ENCODE measurements at places on chromosomes 3 and 15. TPM values are rescaled to one million over a fixed set of nuclear protein-coding genes. Genes with fewer than 3 reads are reported as not detected.

GRCh38 chr3:62607287-62608029, 234.1 kb upstream of the FEZF2 start:
- H3K27ac ChIP-seq = no peak overlapping the region
- H3K4me3 ChIP-seq = no peak overlapping the region
- H3K36me3 ChIP-seq = no peaks in the 10 kb centered on the region
- DNase-seq = no peak

DNA sequence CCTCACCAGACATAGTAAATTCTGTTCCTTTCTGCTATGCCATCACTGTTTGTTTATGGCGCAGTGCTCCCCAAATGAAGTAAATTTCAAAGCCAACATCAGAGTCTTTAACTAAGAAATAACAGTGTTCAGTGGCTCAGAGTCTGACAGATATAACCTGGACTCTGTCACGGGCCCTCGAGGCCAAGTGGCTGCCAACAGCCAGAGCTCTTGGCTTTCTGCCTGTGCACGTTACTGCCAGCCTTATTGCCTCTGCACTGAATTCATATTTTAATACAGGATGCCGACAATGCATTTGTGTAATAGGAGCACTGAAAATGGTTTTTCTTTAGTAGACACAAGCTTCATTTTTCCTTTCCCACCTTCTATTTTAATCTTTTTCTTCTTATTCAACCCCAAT, 219.9 kb downstream of the NLGN1 start:
- H3K4me3 ChIP-seq = no peak overlapping the region
- H3K4me1 ChIP-seq = no peaks in the 10 kb centered on the region

DNA sequence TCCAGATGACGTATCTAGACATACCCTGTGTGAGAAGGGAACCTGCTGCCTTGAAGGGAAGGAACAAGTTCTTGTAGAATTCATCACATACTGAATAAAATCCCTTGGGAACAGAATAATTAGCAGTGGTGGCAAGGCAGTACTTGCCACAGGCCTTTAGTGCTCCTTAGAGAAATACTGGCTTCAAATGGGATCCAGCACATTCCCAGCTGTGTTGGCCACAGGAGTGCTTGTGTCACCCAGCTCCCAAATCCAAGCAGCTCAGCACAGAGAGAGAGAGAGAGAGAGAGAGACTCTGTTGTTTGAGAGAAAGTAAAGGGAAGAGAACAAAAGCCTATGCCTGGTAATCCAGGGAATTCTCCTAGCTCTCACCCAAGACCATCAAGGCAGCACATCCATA, 969.0 kb upstream of the ALCAM start:
- H3K4me1 ChIP-seq = no peaks in the 10 kb centered on the region
- H3K27me3 ChIP-seq = no peaks in the 10 kb centered on the region
- H3K36me3 ChIP-seq = no peaks in the 10 kb centered on the region
- no peak overlapping the region for H3K27ac ChIP-seq
- DNase-seq = no peak

- no peak overlapping the region for H3K4me3 ChIP-seq
- no peaks in the 10 kb centered on the region for H3K27me3 ChIP-seq
- DNase-seq = no peak
- H3K4me1 ChIP-seq = no peaks in the 10 kb centered on the region
- no peaks in the 10 kb centered on the region for H3K36me3 ChIP-seq
Observed at GRCh38 chr3:157021679-157022078, 138.3 kb downstream of the CCNL1 start.

- no peaks in the 10 kb centered on the region for H3K27me3 ChIP-seq
- DNase-seq = no peak
- H3K4me3 ChIP-seq = no peak overlapping the region
- no peaks in the 10 kb centered on the region for H3K36me3 ChIP-seq
Observed at GRCh38 chr15:66163553-66163952, 90.0 kb downstream of the MEGF11 start.

- H3K27ac ChIP-seq = no peak overlapping the region
- H3K4me3 ChIP-seq = no peak overlapping the region
- no peaks in the 10 kb centered on the region for H3K27me3 ChIP-seq
- no peaks in the 10 kb centered on the region for H3K4me1 ChIP-seq
- no peak for DNase-seq
Observed at GRCh38 chr15:33115191-33115861, 79.2 kb downstream of the FMN1 start.

- H3K27me3 ChIP-seq = no peaks in the 10 kb centered on the region
- H3K27ac ChIP-seq = peak overlapping the region; percentile 91
- peak overlapping the region; percentile 89 for H3K4me3 ChIP-seq
- peaks cover 61% of the 10 kb centered on the region for H3K4me1 ChIP-seq
Observed at GRCh38 chr3:128725547-128726022, 398 bp upstream of the RAB7A start.

- peaks cover 3% of the 10 kb centered on the region for H3K36me3 ChIP-seq
- H3K27ac ChIP-seq = peak overlapping the region; percentile 26
- DNase-seq = peak; percentile 74
- peak overlapping the region; percentile 66 for H3K4me3 ChIP-seq
- peaks cover 15% of the 10 kb centered on the region for H3K27me3 ChIP-seq
Observed at GRCh38 chr3:186259612-186260383, 102.2 kb downstream of the DGKG start.

GRCh38 chr3:18428036-18428435, 2.9 kb upstream of the SATB1 start:
- DNase-seq = no peak
- peak overlapping the region; percentile 98 for H3K4me3 ChIP-seq
- peaks cover 76% of the 10 kb centered on the region for H3K4me1 ChIP-seq
- no peaks in the 10 kb centered on the region for H3K27me3 ChIP-seq

DNA sequence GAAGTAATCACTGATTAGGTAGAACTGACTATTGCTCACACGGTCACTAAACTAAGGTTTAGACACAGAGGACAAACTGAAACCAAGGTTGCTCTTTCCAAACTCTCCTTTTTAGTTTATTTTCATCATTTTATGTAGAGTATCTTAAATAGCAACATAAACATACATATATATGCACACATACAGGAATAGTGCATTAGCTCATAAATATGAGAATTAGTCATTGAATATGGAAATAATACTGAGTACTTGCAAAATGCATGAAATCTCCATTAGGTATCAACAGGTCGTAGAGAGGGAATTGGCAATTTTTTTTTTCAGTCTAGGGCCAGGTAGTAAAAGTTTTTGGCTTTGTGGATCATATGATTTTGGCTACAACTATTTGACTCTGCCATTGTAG, 557.1 kb downstream of the NLGN1 start:
- H3K4me3 ChIP-seq = no peak overlapping the region
- H3K36me3 ChIP-seq = no peaks in the 10 kb centered on the region
- H3K27me3 ChIP-seq = no peaks in the 10 kb centered on the region
- H3K4me1 ChIP-seq = no peaks in the 10 kb centered on the region
- no peak for DNase-seq

- H3K4me3 ChIP-seq = no peak overlapping the region
- no peak overlapping the region for H3K27ac ChIP-seq
- DNase-seq = no peak
- no peaks in the 10 kb centered on the region for H3K36me3 ChIP-seq
- H3K4me1 ChIP-seq = no peaks in the 10 kb centered on the region
Observed at GRCh38 chr3:109384164-109384563, 46.8 kb upstream of the DPPA4 start.

DNA sequence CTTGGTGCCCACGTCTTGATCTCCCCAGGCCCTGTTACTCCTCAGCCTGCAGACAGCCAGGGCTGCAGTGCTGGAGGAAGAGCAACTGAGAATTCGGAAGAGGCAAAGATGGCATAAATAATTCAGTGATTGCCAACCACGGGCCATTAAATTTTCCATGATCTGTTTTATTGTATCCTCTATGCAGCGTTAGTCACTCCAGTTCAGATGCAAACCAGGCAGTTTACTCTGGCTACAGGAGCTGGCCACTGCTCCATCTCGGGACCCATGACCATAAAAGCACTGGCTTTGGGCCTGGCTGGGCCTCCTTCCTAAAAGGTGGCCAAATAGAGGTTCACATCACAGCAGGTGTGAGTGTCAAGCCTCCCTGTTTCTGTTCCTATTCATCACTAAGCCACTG, 137.6 kb upstream of the TLE3 start:
- no peak overlapping the region for H3K4me3 ChIP-seq
- DNase-seq = no peak
- H3K27me3 ChIP-seq = peaks cover 40% of the 10 kb centered on the region
- peaks cover 40% of the 10 kb centered on the region for H3K4me1 ChIP-seq
- peaks cover 18% of the 10 kb centered on the region for H3K36me3 ChIP-seq

DNA sequence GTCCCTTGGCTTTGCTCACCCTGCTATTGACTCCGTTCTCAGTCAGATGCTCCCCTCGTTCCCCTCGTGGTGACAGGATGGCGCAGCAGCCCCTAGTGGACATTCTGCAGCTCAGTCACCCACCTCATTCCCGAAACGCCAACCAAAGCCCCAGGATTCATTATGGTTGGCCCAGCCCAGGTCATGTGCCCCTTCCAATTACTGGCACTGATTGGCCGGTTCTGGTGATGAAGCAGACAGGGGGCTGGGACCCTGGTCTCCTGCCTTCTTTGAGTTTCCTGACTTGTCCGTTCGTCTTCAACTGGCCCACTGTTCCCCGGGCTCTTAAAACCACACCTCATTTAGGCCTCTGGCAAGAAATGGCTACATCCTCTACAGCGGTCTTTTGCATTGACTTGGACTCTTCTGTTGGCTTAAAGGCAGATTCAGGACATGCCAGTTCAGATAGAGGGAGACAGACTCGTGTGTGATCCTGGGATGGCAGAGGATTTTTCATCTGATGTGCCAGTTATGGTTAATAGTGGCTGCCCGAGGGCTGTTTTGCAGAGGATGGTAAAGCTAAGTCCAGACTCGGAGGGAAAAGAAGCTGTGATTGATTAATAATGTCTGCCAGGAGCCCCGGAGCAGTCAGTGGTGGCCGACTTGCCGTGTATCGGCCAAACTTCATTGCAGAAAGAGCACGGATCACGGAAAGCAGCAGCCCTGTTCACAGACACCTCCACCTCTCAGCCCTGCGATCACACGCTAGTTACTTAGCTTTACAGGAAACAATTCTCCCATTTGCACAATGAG, 37.8 kb downstream of the LSM3 start:
- DNase-seq = peak; percentile 3
- H3K4me1 ChIP-seq = no peaks in the 10 kb centered on the region
- H3K4me3 ChIP-seq = peak overlapping the region; percentile 39
- no peak overlapping the region for H3K27ac ChIP-seq
- peaks cover 2% of the 10 kb centered on the region for H3K36me3 ChIP-seq

DNA sequence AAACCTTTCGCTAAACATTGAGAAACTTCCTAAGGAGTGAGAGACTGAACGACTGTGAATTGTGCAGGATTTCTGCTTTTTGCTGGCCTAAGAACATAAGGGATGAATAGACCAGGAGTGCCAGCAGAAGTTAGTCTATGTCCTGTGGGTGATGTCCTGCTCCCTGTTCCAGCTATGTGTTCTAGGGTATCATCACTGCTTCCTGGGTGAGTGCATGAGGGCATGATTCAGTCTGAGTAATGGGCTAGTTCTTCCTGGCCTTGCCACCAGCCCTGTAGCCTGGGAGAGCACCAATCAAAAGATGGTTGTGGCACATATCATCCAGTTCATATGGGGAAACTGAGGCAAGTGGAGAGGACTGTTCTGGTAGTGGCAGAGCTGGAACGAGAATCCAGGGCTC, 153.9 kb upstream of the TPM1 start:
- no peaks in the 10 kb centered on the region for H3K4me1 ChIP-seq
- H3K4me3 ChIP-seq = no peak overlapping the region
- no peak for DNase-seq
- H3K36me3 ChIP-seq = no peaks in the 10 kb centered on the region
- H3K27ac ChIP-seq = no peak overlapping the region

GRCh38 chr3:48440590-48440958, 517 bp downstream of the TMA7 start:
- H3K27me3 ChIP-seq = no peaks in the 10 kb centered on the region
- H3K36me3 ChIP-seq = peaks cover 13% of the 10 kb centered on the region
- peaks cover 51% of the 10 kb centered on the region for H3K4me1 ChIP-seq
- DNase-seq = no peak

DNA sequence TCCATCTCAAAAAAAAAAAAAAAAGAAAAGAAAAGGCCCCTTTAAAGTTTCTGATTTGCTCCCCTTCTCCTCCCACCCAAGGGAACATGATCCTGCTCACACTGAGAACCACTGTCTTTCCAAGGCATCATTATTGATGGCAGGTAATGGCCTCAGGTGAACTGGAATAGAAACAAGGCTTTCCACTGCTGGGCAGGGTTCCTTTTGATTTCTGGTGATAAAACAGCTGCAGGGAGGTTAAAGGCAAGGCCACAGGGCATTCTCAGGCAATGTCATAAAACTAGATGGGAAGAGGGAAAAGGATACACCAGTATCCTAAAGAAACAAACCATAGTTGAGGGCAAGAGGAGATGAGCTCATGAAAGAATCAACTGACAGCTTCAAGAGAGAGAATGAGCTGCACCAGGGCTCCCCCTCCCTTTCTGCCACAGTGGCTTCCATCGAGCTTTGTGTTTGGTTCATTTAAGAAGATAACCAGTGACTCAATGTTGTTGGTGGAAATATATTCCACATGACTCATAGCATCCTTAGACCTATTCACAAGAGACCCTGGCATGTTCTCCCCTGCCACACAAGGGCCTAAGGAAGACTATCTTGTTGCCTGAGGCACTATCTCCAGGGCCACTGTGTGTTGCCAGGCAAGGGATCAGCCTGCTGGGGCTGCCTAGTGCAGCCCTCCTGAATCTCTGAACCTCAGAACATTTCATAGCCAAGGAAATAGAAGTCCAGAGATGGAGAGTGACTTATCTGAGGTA, 86.4 kb downstream of the WDR76 start:
- no peaks in the 10 kb centered on the region for H3K27me3 ChIP-seq
- no peaks in the 10 kb centered on the region for H3K36me3 ChIP-seq
- no peak for DNase-seq
- no peak overlapping the region for H3K4me3 ChIP-seq

GRCh38 chr3:32106132-32106928, at the start of gene GPD1L:
Gene GPD1L (plus strand): TSS chr3:32106620. CDS start chr3:32106712, 92 bp downstream.
- H3K4me3 ChIP-seq = peak within 1 kb of the TSS; percentile 92
- peaks cover 19% of the 10 kb centered on the region for H3K36me3 ChIP-seq
- peak; percentile 97 for DNase-seq
- H3K27me3 ChIP-seq = no peaks in the 10 kb centered on the region
- H3K4me1 ChIP-seq = peaks cover 56% of the 10 kb centered on the region

The SOX14 gene
- total RNA-seq = not detected

The SLC51A gene
- not detected for total RNA-seq

The CCRL2 gene
- 2.5 TPM for total RNA-seq

The CHST13 gene
- total RNA-seq = not detected

The DNAH1 gene
- 32.4 TPM for total RNA-seq

The GOLGA8J gene
- total RNA-seq = not detected
